ENCODE measurements at places on chromosomes 3 and 15. TPM values are rescaled to one million over a fixed set of nuclear protein-coding genes. Genes with fewer than 3 reads are reported as not detected.

- no peaks in the 10 kb centered on the region for H3K4me1 ChIP-seq
- no peak for DNase-seq
- no peak overlapping the region for H3K4me3 ChIP-seq
- H3K36me3 ChIP-seq: no peaks in the 10 kb centered on the region
Measured at GRCh38 chr15:85588677-85589076, 206.0 kb downstream of the KLHL25 start.

- H3K4me1 ChIP-seq: no peaks in the 10 kb centered on the region
- DNase-seq: no peak
- H3K4me3 ChIP-seq: no peak overlapping the region
- H3K27me3 ChIP-seq: no peaks in the 10 kb centered on the region
- no peaks in the 10 kb centered on the region for H3K36me3 ChIP-seq
- no peak overlapping the region for H3K27ac ChIP-seq
Measured at GRCh38 chr3:5006755-5007202, 27.5 kb downstream of the BHLHE40 start.

Gene AGBL1
- total RNA-seq: 0.21 TPM

Gene GASK1A
- total RNA-seq: 12.2 TPM

GRCh38 chr3:105394177-105394576 lies 27.5 kb downstream of the ALCAM start:
- no peak overlapping the region for H3K4me3 ChIP-seq
- no peaks in the 10 kb centered on the region for H3K36me3 ChIP-seq
- H3K27me3 ChIP-seq: no peaks in the 10 kb centered on the region

- DNase-seq: no peak
- H3K4me3 ChIP-seq: no peak overlapping the region
- H3K4me1 ChIP-seq: no peaks in the 10 kb centered on the region
- H3K27ac ChIP-seq: no peak overlapping the region
- H3K27me3 ChIP-seq: no peaks in the 10 kb centered on the region
Measured at GRCh38 chr15:52800828-52801747, 11.0 kb upstream of the ONECUT1 start.

DNA sequence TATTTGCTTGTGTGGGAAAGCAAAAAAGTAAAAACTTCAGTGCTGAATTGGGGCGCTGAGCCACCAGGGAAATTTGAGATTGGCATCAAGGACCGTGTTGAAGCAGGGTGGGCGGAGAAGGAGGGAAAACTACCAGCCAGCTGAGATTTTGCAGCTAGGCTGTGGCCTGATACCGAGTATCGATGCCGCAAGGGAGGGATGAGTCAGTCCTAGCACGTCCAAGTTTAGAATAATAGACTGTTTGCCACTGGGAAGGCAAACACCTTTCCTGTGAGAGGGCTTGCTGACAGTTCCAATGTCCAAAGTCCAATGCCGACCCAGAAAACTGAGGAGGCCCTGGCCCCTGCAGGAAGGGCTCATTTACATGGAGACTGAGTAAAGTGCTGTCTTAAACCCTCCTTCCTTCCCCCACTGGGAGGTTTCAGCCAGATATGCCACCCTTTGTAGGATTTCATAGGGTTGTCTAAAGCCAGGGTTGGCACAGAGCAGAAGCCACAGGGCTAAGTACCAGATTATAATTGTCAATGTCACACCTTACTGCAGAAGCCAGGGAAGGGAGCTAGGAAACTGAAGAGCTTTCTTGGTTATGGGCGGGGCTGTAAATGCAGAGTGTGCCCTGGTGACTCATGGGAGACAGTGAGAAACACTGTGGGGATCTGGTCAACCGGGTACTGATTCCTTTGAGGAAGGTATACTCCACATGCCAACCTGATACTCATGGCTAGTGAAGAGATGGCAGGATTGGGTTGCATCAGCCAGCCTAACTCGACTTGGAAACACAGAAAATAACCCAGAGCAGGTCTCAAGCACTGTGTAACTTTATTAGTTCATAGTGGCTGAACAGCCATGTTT lies 28.4 kb upstream of the PIK3CB start:
- H3K27me3 ChIP-seq: no peaks in the 10 kb centered on the region
- H3K4me3 ChIP-seq: no peak overlapping the region
- no peaks in the 10 kb centered on the region for H3K4me1 ChIP-seq
- no peak overlapping the region for H3K27ac ChIP-seq
- DNase-seq: no peak

- no peaks in the 10 kb centered on the region for H3K36me3 ChIP-seq
- no peak for DNase-seq
- no peak overlapping the region for H3K4me3 ChIP-seq
- no peaks in the 10 kb centered on the region for H3K4me1 ChIP-seq
- H3K27ac ChIP-seq: no peak overlapping the region
Measured at GRCh38 chr3:97485206-97485605, 279.4 kb upstream of the ARL6 start.

Gene COL8A1
- total RNA-seq: 264 TPM

DNA sequence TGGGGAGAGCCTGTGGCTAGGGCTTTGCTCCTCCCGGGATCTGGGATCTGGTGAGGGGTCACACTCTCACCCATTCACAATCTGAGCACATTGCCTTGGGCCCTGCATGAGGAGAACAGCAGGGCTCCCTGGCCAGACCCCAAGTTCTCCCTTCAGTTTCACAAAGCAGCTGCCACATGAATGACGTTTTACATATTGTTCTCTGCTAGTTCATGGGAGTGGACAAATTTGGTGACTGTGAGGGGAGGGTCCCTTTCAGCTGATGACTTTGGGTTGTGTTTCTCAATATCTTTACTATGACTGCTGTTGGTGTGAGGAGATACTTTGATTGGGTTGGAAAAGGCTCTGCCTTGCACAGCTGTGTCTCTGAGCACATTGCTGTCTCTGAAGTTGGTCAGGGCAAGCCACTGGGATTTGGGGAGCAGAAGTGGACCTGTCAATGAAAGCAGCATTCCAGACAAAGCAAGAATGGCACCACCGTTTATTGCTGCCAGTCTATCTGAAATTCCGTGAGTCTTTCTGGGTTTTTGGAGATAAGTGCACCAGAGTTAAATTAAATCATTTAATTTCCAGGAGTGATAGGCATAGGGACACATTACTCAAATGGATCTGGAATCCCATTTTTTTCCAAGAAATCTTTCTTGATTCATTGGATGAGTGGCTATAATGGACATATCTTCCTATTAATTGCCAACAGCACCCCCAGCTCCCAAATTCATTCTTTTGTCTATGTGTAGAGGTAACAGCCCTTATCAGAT lies 10.3 kb downstream of the TIMP4 start:
- H3K36me3 ChIP-seq: no peaks in the 10 kb centered on the region
- no peak for DNase-seq
- H3K4me1 ChIP-seq: no peaks in the 10 kb centered on the region
- no peaks in the 10 kb centered on the region for H3K27me3 ChIP-seq
- H3K4me3 ChIP-seq: no peak overlapping the region
- peak overlapping the region; percentile 65 for H3K27ac ChIP-seq

GRCh38 chr3:69290006-69290405 lies 95.9 kb downstream of the FRMD4B start:
- no peaks in the 10 kb centered on the region for H3K27me3 ChIP-seq
- no peak overlapping the region for H3K4me3 ChIP-seq
- no peaks in the 10 kb centered on the region for H3K36me3 ChIP-seq
- no peak for DNase-seq
- no peak overlapping the region for H3K27ac ChIP-seq
- no peaks in the 10 kb centered on the region for H3K4me1 ChIP-seq

DNA sequence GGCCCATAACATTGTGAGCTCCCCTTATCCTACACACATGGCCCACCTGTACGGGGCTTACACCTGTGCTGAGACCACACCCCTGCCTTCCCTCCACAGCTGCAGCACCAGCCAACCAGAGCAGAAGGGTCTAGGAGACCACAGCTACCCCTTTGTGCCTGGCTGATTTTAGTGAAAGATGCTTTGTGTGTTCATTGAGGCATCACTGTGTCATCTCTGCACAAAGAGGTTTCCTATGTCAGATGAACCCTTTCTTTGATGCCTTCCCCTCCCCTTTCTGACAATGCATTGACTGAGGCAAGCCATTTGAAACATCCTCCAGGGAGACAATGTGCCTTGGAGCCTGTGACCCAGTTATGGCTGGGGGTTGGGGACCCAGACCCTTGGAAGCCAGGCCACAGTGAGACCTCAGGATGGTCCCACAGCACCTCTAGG lies 54.9 kb upstream of the SLC7A14 start:
- H3K36me3 ChIP-seq: no peaks in the 10 kb centered on the region
- H3K27ac ChIP-seq: no peak overlapping the region
- peaks cover 4% of the 10 kb centered on the region for H3K4me1 ChIP-seq
- no peak overlapping the region for H3K4me3 ChIP-seq

DNA sequence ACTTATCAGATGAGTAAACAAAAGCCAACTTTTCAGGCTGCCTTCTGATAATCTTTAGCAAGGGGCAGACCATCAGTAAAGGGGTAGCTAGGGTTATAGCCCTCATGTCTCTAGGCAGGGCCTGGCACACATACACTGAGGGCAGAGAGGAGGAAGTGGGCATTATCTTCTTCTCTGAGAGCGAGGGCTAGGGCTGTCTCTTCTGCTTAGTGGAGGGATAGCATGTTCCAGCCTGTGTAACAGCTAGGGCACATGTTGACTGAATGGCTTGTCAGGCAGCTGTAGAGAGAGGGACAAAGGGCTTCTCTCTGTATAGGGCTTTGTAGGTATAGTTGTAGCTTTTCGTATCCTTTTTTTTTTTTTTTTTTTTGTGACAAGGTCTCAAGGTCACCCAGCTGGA lies 17.8 kb downstream of the CRTC3 start:
- peaks cover 3% of the 10 kb centered on the region for H3K4me1 ChIP-seq
- no peak overlapping the region for H3K27ac ChIP-seq
- no peak overlapping the region for H3K4me3 ChIP-seq
- no peaks in the 10 kb centered on the region for H3K27me3 ChIP-seq
- DNase-seq: no peak

Gene CRYGS
- 7.5 TPM for total RNA-seq

GRCh38 chr3:185880600-185880999 lies 55.8 kb upstream of the IGF2BP2 start:
- DNase-seq: no peak
- no peaks in the 10 kb centered on the region for H3K36me3 ChIP-seq
- H3K4me1 ChIP-seq: no peaks in the 10 kb centered on the region
- no peaks in the 10 kb centered on the region for H3K27me3 ChIP-seq

- H3K27me3 ChIP-seq: peaks cover 3% of the 10 kb centered on the region
- H3K36me3 ChIP-seq: no peaks in the 10 kb centered on the region
- no peaks in the 10 kb centered on the region for H3K4me1 ChIP-seq
- no peak overlapping the region for H3K4me3 ChIP-seq
- H3K27ac ChIP-seq: no peak overlapping the region
- no peak for DNase-seq
Measured at GRCh38 chr15:52710050-52710707, 31.0 kb upstream of the ATOSA start.

Gene SLC9A9
- 12.6 TPM for total RNA-seq

DNA sequence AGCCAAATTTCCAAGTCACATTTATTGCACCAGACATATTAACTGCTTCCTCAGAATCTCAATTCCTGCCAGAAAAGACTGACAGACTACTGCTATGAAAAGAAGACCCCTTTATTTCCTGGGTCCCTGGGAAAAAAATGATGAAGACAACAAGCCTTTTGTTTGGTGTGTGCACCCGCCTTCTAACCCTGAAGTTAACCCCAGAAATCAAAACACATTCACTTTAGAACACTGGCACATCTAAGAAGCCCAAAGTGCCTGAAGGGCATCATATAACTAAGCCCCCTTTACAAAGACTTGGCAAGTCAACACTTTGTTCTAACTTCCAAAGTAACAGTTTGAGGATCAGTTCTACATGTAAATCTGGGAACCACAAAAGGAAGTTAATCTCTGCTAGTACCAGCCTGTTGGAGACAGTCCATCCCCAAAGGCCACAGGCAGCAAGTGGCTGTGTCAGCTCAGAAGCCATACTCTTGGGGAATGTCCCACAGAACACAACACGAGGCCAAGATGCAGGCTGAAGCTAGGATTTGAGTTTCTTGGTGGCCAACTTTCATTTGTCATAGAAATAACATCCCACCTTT lies 16.3 kb upstream of the ATP1B3 start:
- H3K27me3 ChIP-seq: no peaks in the 10 kb centered on the region
- no peaks in the 10 kb centered on the region for H3K4me1 ChIP-seq
- DNase-seq: no peak
- no peaks in the 10 kb centered on the region for H3K36me3 ChIP-seq
- H3K4me3 ChIP-seq: no peak overlapping the region
